CD4-positive, alpha-beta memory T cell (primary cell): ENCODE measurements at places on chromosomes 7 and 10.
A peak's percentile ranks its signal among the peaks of the same experiment; 100 is the strongest.

DNA sequence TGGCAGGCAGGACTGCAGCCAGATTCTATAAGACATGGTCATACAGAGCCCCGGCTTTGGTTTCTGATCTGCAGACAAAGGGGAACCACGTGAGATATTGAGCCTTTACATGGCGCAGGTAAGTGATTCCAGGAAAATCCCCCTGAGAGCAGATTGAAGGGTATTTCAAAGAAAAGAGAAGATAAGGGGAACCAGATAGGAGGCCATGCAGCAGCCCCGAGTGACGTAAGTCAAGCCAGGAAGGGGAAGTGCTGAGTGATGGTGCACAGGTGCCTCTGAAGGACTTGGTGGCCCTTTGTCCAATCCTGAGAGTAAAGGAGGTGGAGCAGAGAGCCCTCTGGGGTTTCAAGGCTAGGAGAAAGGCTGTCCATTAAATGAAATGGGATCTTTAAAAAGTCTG, 329.0 kb downstream of the ACTR3B start:
- DNase-seq, result no peak

DNA sequence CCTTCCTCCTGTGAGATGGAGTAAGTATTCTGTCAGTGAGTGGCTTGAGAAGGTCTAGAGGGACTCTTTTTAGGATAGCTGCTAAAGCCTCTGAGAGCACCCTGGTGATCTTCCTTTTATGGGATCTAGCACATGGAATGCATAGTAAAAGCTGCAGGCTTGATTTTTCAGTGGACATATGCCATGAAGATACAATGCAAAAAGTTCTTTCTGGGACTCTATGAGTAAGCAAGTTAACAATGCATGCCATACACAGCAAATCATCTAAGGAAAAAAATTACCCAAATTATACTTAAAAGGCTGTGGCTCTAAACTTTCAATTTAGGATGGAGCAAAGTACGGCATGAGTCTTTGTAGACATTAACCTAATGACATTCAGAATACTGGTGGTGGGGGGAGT, 154.5 kb downstream of the SGMS1 start:
- DNase-seq, result no peak

GRCh38 chr7:41169317-41169716, 533.6 kb downstream of the INHBA start:
- DNase-seq, result no peak

GRCh38 chr10:99013885-99014284, 221.8 kb downstream of the HPSE2 start:
- no peak for DNase-seq

DNA sequence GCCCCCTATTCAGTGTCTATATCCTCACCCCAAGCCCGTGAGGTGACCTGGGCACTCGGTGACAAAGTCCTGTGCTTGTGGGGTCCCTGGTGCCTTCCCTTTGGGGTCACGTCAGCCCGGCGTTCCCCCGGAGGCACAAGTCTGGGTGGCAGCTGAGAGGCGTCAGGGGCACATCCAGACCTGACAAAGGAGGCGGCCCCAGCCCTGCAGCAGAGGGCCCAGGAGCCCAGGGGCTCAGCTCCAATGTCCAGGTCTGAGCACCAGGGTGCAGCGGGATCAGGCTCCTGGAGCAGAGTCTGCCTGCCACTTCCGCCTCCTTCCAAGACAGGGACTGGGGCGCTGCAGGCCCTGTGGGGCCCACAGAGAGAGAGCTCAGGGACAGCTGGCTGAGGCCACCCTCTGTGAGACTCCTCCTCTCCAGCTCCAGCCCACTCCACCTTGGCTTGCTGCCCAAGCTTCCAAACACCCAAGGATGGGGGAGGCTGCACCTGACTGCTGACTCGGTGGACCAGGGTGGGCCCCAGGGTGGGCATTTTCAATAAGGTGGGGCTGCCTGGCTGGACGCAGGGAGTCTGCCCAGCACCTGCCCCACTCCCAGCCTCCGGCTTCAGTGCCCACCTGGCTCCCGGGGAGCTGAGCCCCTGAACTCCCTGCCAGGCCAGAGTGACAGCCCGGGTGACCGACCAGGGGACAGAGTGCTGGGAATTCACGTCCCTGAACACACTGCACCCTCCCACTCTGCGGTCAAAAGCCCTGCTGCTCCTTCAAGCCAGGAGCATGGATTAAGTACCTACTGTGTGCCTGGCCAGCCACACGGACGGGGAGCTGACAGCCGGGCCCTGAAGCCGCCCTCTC, 1.0 kb upstream of the KNDC1 start:
- DNase-seq, result no peak

DNA sequence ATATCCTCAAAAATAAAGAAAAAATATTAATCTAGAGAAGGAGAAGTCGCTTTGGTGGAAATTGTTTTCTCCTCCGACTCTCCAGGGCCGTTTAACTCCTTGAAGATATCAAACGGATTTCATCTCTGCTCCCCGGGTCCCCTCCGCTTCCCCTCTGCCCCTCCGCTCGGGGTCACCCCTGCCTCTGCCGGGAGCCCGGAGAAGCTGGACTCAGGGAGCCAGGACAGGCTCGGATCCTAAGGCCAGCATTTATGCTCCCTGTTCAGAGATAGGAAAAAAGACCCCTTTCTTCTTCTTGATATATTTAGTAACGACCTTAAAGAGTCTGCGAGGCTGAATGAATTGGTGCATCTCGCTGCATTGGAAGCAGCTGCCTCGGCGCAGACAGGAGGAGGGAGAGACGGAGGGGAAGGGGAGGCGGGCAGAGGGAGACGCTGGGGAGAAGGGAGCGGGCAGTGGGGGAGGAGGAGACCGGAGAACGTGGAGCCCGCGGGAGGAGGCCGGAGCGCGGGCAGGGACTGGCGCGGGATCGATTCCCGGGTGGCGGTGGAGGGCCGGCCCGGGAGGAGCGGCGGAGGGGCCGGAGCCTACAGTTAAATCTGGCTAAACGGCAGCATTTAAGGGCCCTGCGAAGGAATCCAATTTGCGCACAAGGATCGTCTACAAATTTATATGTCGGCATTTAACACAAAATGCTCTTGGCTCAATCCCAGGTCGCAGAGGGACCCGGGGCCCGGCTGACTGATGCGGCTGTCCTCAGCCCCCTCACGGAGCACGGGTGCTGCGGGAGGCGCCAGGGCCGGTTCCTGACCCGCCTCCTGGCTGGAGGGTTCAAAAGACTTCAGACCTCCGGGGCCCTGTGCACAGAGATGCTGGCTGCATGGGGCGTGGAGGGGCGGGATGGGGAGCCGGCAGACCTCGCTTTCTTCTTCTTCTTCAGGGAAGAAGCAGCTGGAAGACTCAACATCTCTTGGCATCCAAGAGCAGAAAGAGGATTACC, 55.6 kb downstream of the CRTAC1 start:
- no peak for DNase-seq

- DNase-seq, result no peak
Observed at GRCh38 chr7:143325240-143325639, 9.3 kb downstream of the CLCN1 start.

- DNase-seq, result peak; percentile 5
Observed at GRCh38 chr10:18104223-18104872, 35.9 kb upstream of the CACNB2 start.

DNA sequence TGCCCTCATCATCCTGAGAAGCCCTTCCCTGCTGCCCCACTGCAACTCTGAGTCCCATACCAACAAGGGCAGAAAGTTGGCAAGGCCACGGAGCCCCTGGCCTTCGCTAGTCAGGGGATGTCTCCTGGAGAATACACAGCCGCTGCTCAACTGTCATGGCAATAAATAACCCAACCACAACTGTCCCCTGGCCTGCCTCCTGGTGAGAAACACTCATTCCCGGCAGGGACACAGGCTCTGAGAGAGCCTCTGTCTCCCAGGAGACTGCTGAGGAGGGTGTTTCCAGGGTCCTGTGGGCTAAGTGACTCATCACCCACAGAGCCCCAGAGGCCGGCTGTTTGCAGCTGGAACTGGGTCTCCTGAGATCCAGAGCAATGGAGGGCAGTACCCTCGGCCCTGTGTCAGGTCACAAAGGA, 354.1 kb downstream of the TNS3 start:
- DNase-seq, result no peak

- DNase-seq, result no peak
Observed at GRCh38 chr7:33497051-33497450, 367.7 kb downstream of the BBS9 start.
